ENCODE measurements at places on chromosomes 2 and 18. TPM values are rescaled to one million over a fixed set of nuclear protein-coding genes. Genes with fewer than 3 reads are reported as not detected.

Gene STARD6
- not detected for total RNA-seq

- H3K36me3 ChIP-seq, result no peaks in the 10 kb centered on the region
- H3K27me3 ChIP-seq, result peaks cover 4% of the 10 kb centered on the region
- DNase-seq, result no peak
- no peak overlapping the region for H3K4me3 ChIP-seq
- no peak overlapping the region for H3K27ac ChIP-seq
- H3K4me1 ChIP-seq, result no peaks in the 10 kb centered on the region
Observed at GRCh38 chr2:217722883-217723472, 279.8 kb downstream of the TNS1 start.

Gene XDH
- total RNA-seq, result 3.6 TPM

DNA sequence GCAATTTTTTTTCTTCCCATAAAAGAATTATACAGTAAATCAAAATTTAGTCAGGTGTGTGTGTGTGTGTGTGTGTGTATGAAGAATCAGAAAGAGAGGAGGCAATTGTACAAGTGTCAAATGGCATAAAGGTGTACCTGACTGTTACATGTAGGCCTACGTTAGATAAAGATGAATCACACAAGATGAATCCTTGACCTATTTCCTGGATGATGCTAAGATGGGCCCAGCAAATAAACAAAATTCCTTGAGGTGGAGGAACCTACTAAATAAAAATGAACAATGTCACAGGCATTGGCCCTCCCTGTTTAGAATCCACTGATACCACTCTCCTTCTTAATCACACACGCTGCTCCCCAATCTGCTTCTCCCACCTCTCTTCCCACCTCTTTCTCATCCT, 79.7 kb upstream of the LRATD1 start:
- no peak overlapping the region for H3K27ac ChIP-seq
- no peaks in the 10 kb centered on the region for H3K27me3 ChIP-seq
- no peak overlapping the region for H3K4me3 ChIP-seq
- DNase-seq, result no peak
- H3K4me1 ChIP-seq, result peaks cover 6% of the 10 kb centered on the region

DNA sequence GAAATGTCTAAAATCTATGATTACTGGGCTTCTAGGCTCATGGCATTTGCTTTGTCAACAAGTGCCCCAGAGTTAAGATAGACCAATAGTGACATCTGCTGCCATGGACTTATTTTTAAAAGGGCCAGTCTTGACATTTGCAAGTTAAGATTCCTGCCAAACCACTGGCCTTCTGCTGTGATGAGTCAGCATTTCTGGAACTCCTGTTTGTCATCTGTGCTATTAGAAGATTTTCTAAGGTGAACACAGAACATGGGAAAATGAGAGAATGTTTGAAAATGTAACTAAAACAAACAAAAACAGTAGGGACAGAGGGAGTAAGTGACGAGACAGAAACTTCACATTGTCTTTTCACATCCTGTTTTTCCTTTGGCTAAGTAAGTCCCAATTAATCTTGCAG, 93.7 kb upstream of the WDR75 start:
- no peaks in the 10 kb centered on the region for H3K4me1 ChIP-seq
- H3K4me3 ChIP-seq, result peak overlapping the region; percentile 26
- no peaks in the 10 kb centered on the region for H3K36me3 ChIP-seq
- no peak overlapping the region for H3K27ac ChIP-seq
- no peak for DNase-seq
- no peaks in the 10 kb centered on the region for H3K27me3 ChIP-seq

DNA sequence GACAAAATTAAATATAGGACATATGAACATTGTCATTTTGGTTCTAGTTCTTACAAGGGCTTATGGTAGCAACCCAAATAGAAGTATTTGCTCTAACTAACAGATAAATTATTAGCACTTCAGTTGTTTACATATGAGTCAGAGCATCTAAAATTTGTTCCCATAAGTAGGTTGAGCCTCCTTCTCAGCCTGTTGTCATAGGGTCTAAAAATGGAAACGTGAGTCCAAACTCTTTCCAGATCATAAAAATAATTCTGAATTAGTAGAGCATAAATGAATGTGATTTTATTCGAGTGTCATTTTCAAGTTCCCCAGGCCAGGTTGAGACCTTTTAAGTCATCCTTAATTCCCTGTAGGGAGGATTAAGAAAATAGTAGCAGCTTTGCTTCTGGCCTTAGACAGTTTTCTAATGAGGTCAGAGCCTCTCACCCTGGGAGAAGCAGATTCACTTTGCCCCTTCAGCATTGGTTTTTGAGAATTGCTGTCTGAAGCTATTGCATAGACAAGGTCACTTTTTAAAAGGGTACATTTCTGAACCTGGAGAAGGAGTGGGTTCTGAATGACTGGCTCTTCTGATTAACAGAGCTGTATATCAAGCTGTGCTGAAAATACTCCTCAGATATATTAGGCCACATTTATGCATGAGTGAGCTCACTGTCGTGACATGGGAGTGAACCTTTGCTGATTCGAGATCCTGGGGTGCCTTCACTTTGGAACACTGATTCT, 164.3 kb downstream of the NEDD4L start:
- peaks cover 12% of the 10 kb centered on the region for H3K4me1 ChIP-seq
- DNase-seq, result no peak
- no peak overlapping the region for H3K4me3 ChIP-seq
- H3K27me3 ChIP-seq, result no peaks in the 10 kb centered on the region
- peak overlapping the region; percentile 0 for H3K27ac ChIP-seq
- H3K36me3 ChIP-seq, result no peaks in the 10 kb centered on the region

- no peaks in the 10 kb centered on the region for H3K27me3 ChIP-seq
- no peaks in the 10 kb centered on the region for H3K4me1 ChIP-seq
- H3K4me3 ChIP-seq, result no peak overlapping the region
- DNase-seq, result peak; percentile 36
- no peak overlapping the region for H3K27ac ChIP-seq
Observed at GRCh38 chr2:6965071-6965795, 48.0 kb downstream of the RNF144A start.

DNA sequence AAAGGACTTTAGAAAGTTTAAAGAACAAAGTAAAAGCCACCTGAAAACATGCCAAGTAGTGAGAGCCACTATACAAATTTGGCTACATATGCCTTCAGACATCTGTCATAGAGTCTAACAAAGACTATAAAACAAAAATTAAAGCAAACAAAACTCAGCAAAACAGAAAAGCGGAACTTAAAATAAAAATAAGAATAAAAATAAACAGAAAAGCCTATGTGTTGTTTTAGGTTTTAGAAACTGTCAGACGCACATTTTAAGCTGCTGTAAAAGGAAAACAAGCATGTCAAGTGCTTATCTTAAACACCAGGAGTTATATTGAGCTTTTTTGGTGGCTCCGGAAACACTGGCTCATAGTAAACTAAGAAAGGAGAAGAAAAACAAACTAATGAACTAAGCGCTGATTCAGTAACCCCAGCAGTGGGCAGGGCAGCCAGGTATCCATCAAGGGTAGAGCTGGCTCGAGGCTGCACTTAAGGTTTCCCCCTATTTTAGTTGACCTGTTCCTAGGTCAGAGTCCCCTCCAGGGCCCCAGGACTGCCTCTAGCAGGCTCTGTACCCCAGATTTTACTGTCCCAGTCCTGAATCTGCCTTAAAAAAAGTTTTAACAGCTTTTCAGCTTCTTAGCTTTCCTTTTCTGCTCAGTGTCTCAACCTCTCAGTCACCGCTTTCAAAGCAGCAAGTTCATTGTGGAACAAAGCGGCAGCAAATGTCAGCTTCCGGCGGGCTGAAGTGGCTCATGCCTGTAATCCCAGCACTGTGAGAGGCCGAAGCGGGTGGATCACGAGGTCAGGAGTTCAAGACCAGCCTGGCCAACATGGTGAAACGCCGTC, 15.4 kb upstream of the RMC1 start:
- H3K4me1 ChIP-seq, result peaks cover 4% of the 10 kb centered on the region
- H3K4me3 ChIP-seq, result no peak overlapping the region
- peaks cover 4% of the 10 kb centered on the region for H3K36me3 ChIP-seq
- H3K27me3 ChIP-seq, result no peaks in the 10 kb centered on the region

DNA sequence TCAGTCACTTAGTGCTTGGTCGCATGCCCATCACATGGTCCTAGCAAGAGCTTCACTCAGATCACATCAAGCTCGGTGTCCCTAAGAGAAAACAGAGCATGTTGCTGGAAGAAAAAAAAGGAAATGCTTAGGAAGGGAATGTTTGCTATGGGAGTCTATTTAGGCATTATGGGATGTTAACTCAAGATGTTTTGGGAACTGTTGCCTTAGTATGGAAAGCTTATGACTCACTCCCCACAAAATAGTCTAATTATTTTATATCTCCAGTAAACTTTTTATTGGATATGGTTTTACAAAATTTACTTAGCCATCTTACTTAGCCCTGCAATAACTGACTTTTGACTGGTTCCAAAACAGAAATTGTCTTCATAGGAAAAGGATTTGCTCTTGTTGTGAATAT, 439.5 kb upstream of the ZEB2 start:
- no peak for DNase-seq
- no peak overlapping the region for H3K27ac ChIP-seq
- H3K4me1 ChIP-seq, result no peaks in the 10 kb centered on the region
- H3K36me3 ChIP-seq, result no peaks in the 10 kb centered on the region
- H3K27me3 ChIP-seq, result no peaks in the 10 kb centered on the region

GRCh38 chr2:19125901-19126680, 232.3 kb downstream of the OSR1 start:
- DNase-seq, result no peak
- no peaks in the 10 kb centered on the region for H3K36me3 ChIP-seq
- no peak overlapping the region for H3K4me3 ChIP-seq
- no peaks in the 10 kb centered on the region for H3K27me3 ChIP-seq
- H3K27ac ChIP-seq, result no peak overlapping the region
- H3K4me1 ChIP-seq, result no peaks in the 10 kb centered on the region

Gene VIT
- not detected for total RNA-seq

Gene TFCP2L1
- total RNA-seq, result 3.3 TPM

DNA sequence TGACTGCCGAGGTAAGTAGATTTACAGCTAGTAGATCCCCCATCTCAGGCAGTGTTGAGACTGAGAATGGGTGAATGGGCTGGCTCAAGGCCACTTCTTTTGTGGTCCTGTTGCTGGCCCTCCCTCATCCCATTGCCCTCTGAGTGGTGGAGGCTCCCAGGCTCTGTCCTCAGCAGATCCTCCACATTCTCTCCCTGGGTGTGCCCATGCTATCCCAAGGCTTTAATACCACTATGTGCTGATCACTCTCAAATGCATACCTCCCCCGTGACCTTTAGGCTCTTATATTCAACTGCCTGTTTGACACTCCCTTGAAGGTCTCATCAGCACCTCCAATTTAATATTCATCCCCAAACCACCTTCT, 271.8 kb downstream of the GLI2 start:
- no peak for DNase-seq
- peaks cover 13% of the 10 kb centered on the region for H3K27me3 ChIP-seq
- no peaks in the 10 kb centered on the region for H3K4me1 ChIP-seq
- no peak overlapping the region for H3K4me3 ChIP-seq
- H3K27ac ChIP-seq, result no peak overlapping the region
- no peaks in the 10 kb centered on the region for H3K36me3 ChIP-seq

- no peak overlapping the region for H3K4me3 ChIP-seq
- DNase-seq, result no peak
- peaks cover 14% of the 10 kb centered on the region for H3K4me1 ChIP-seq
Observed at GRCh38 chr2:215425021-215425782, 10.7 kb downstream of the FN1 start.

DNA sequence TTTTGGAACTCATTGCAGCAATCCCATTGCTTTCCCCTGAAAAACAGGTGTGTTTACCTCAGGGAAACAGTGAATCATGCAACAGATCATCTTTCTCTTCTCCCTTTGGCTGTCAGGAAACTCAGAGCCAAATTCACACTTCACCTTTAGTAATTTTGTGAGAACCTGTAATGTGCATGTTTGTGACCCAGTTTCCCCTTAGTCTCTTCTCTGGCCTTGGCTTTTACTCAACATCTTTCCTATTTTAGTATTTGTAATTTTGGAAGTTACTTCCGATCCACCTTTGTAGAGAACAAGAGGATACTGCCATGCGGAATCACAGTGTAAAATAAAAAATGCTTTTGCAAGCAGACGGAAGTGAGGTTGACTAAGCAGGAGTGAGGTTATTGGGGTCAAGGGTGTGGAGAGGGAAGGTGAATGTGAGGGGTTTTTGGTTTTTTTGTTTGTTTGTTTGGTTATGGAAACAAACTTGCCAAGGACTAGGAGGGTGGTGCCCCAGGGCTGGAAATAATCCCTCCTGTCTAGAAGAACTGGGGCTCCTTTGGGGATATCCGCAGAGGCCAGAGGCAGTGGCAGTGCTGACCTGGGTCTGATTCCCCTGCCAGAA, 14.0 kb downstream of the ASPRV1 start:
- no peaks in the 10 kb centered on the region for H3K4me1 ChIP-seq
- H3K4me3 ChIP-seq, result no peak overlapping the region
- H3K36me3 ChIP-seq, result no peaks in the 10 kb centered on the region
- H3K27ac ChIP-seq, result no peak overlapping the region
- no peak for DNase-seq

- no peaks in the 10 kb centered on the region for H3K27me3 ChIP-seq
- H3K4me3 ChIP-seq, result no peak overlapping the region
Observed at GRCh38 chr2:172782506-172783164, 47.0 kb downstream of the RAPGEF4 start.

Gene NAPG
- total RNA-seq, result 32.5 TPM

DNA sequence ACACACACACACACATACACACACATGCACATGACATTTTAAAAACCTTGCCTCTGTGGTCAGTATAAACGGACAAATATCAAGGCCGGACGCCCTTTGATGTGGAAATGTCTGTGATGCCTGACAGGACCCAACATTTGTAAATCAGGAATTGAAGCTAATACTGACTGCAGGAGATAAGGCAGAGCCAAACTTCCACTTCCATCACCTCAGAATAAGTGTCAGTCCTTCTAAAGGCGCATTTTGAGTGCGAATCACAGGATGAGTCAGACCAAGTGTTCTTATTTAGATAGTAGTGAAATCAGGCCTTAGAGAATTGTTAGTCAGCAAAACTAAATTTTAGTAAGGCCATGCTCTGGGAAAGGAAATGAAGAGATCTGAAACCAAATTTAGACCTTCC, 211.7 kb upstream of the LRATD1 start:
- H3K4me3 ChIP-seq, result no peak overlapping the region
- H3K4me1 ChIP-seq, result no peaks in the 10 kb centered on the region
- H3K27ac ChIP-seq, result no peak overlapping the region
- no peaks in the 10 kb centered on the region for H3K27me3 ChIP-seq
- H3K36me3 ChIP-seq, result no peaks in the 10 kb centered on the region

Gene DPYSL5
- total RNA-seq, result 3.5 TPM

GRCh38 chr2:15959331-15960153, 19.2 kb downstream of the MYCN start:
- DNase-seq, result no peak
- H3K27ac ChIP-seq, result no peak overlapping the region
- no peak overlapping the region for H3K4me3 ChIP-seq
- no peaks in the 10 kb centered on the region for H3K4me1 ChIP-seq

Gene LYPD1
- 5.9 TPM for total RNA-seq

GRCh38 chr2:235151152-235151551, 199.3 kb downstream of the SH3BP4 start:
- no peak overlapping the region for H3K4me3 ChIP-seq
- H3K27ac ChIP-seq, result no peak overlapping the region
- H3K36me3 ChIP-seq, result no peaks in the 10 kb centered on the region
- peaks cover 19% of the 10 kb centered on the region for H3K27me3 ChIP-seq
- DNase-seq, result no peak

Gene OSR1
- total RNA-seq, result 0.17 TPM

Data from endodermal cell (in vitro differentiated cells).